CD4-positive, CD25-positive, alpha-beta regulatory T cell (primary cell): ENCODE measurements at places on chromosomes 5 and 9.

GRCh38 chr9:87954230-87954629, 20.1 kb downstream of the CDK20 start:
- no peak for DNase-seq

- no peak for DNase-seq
Measured at GRCh38 chr9:18126831-18127498, 347.0 kb upstream of the ADAMTSL1 start.

DNA sequence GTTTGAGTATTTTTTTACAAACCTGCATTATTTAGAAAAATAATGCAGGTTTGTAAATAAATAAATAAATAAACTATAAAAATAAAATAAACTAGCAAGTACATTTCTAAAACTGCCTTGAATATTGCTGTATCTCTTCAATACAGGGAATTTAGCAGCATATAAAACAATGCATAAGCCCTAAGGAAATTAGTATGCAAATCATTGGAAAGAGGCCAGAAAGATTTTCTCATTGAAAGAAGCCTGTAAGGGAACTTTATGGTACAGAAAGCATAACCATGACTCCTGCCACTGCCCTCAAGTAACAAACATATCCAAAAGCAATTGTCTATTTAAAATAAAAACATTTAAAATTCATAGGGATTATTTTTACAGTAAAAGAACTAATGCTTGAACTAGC, 387.3 kb downstream of the HINT1 start:
- no peak for DNase-seq

DNA sequence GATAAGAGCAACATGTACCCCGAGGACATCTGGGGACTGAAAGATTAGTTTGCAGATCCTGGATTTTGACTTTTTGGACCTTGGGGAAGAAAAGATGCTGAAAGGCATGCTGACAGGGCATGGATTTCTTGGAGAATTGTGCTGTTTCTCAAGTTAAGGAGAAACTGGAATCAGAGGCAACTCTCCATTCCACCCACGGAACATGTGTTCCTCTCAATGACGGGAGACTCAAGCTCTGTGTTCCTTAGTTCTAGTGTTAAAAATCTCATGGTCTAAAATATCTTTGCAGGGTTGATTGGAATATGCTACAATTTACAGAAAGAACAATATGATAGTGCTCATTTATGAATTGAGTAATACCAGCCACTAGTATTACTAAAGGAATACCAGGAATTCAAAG, 34.4 kb upstream of the CDH12 start:
- no peak for DNase-seq

DNA sequence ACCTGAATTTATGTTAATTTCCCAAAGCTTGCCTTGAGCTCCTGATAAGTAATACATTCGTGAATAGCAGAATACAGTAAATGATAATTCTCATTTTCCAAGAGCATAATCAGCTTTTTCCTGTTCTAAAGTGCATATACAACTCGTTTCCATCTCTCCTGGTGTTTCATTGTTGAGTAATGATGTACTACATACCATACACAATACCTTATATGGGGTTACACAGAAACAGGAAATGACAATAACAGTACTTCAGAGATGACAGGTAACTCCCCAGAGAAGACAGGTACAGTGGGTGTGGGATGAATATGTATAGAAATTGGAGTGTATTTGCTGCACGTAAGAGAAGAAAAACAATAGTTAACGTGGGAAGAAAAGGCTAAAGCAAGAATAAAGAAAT, 287.1 kb downstream of the TENT4A start:
- no peak for DNase-seq

GRCh38 chr5:73592551-73592950, 27.0 kb downstream of the UTP15 start:
- no peak for DNase-seq

DNA sequence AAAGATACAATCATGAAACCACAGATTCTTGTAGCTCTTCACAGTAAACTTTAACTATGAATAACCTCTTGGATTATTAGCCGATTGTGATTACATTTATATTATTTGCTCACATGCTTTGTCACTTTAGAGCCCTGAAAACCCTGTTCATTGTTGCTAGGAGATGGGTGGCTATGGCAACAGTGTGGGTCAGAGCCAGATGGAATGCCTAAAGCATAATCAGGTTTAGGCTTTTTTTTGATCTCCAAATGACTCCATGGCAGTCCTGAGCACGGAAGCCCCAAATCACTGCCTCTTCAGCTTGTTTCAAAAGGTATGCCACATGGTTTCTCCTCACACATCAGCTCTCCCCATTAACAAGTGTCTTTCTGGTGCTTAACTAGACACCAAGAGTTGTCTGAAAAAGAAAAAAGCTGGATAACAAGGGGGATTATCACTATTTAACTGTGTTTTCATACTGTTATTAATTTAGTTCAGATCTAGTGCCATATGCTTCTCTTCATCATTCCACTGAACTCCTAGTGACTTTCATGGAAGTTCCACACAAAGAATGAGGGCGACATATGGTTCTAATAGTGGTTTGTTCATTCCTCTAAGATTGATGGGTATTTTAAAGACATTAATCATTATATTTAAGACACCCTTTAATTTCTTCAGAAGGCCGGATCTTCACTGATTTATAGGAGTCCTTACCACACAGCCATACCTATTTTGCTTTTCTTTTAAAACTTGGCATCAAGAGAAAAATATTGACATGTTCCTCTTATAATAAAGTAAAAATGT, 88.8 kb upstream of the PAM start:
- DNase-seq, result no peak

- DNase-seq, result no peak
Measured at GRCh38 chr9:37192803-37193202, 72.4 kb downstream of the ZCCHC7 start.
